ENCODE measurements at places on chromosomes 16 and 17.

- DNase-seq: no peak
Observed at GRCh38 chr17:30278032-30278431, 13.7 kb downstream of the BLMH start.

DNA sequence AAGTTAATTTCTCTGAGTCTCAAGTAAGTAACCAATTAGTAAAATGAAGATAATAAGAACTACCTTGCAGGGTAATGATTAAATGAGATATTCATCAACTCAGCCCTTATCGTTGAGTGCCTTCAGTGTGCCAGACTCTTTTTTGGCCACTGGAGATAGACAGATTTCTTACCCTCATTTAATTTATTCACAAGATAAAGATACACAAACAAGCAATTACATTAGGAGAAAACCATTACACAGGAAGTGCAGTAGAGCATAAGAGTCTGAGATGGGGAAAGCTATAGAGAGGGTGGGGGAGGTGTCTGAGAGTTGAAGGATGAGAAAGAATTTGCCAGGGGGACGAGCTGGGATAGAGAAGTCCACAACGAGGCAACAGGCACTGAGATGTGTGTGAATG is 72.5 kb upstream of the BCAR1 start:
- no peak for DNase-seq

DNA sequence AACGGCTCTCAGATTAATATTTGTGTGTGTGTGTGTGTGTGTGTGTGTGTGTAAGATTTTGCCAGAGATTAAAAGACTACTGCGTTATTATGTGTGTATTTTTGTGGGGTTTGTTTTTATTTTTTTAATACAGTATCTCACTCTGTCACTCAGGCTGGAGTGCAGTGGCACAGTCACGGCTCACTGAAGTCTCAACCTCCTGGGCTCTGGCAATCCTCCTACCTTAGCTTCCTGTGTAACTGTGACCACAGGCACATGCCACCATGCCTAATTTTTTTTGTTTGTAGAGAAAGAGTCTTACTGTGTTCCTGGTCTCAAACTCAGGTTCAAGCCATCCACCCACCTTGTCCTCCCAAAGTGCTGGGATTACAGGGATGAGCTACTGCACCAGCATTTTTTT is 87.2 kb downstream of the CYB561 start:
- no peak for DNase-seq

DNA sequence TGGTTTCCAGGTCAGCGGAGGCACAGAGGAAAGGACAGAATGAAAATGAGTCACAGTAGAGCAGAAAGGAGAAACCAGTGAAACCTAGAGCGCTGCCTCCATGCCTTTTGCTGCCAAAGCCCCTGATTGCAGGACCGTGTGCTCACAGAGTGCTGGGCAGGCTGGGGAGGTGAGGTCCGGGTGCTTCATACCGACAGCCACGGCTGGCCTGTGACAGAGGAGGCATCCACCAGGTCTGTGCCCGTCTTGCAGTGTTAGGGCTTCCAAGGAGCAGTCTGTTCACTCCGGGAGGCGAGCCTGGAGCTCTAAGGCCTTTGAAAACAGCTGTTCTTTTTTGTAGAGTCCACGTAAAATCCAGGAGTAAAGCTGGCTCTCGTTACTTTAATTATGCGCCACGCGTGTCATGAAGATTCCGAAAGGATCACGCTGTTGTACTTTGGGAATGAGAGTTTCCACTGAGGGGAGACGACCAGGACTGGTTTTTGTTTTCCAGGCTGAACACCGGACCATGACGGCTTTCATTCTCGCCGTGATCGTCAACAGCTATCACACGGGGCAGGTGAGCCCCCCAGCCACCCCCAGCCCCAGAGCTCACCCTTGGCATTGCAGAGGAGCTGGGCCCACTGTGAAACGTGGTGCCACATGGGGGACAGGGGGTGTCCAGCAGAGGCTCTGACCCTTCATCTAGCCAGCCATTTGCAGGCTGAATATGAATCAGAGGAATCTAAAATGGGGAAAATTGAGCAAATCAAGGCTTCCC is 108.5 kb upstream of the CHMP6 start:
- no peak for DNase-seq

DNA sequence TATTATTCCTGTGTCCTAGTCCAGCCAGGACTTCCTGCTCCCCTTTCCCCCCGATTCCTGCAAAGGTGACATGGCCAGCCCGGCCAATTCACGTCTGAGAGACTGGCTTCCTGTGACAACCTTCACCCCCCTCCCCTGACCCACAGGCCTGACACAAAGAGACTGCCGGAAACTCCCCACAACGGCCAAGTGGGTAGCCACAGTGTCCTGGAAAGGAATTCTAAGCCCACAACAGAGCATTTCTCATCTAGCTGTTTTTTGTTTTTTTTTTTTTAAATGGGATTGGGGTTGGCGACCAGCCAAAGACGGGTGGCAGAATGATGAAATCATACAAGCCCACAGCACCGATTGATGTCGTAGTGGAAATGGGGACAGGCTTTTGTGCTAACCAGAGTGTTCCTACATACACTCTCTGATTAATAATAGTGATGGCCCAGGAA is 2.8 kb upstream of the XAF1 start:
- DNase-seq: no peak

DNA sequence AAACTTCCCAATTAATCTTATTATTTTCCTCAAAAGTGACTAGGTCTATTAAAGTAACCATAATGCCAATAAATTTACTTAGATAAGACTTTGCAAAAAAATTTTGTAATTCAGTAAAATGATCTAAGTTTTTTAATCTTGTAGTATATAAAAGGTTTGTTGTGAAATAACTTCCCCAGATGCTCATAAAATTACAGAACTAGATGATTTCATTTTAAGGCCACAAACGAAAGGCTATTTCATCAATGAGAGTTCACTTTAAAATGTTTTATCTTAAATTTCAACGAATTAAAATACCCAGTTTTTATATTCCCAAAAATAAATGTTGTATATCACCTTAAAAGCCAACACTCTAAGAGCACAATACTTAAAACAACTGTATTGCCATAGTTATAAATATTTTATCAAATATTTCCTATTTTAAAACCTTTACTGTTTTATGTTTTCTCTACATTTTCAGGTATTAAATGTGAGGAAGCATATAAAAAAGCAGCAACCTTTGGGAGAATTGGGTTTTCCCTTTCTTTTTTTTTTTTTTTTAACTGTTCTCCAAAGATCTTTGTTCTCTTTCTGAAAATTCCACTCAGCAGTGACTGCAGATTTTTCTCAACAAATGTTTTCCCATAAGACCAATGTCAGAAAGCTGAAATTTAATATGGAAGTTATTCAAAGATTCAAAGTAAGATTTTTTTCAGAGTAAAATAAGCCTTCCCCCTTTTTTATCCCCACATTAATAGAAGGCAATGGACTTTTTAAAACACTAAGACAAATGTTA is 169.9 kb downstream of the CYB561 start:
- DNase-seq: no peak

- DNase-seq: no peak
Observed at GRCh38 chr16:84967828-84968227, 43.5 kb downstream of the ZDHHC7 start.

Measured in liver (tissue), 10 donors.